ENCODE measurements at places on chromosomes 16 and 17. TPM values are rescaled to one million over a fixed set of nuclear protein-coding genes. Genes with fewer than 3 reads are reported as not detected.

- DNase-seq = no peak
Observed at GRCh38 chr17:51642029-51642428, 381.7 kb downstream of the UTP18 start.

GRCh38 chr17:81135505-81136278 lies 29.6 kb upstream of the PVALEF start:
- no peak for DNase-seq

- no peak for DNase-seq
Observed at GRCh38 chr17:57277923-57278604, 21.7 kb downstream of the MSI2 start.

DNA sequence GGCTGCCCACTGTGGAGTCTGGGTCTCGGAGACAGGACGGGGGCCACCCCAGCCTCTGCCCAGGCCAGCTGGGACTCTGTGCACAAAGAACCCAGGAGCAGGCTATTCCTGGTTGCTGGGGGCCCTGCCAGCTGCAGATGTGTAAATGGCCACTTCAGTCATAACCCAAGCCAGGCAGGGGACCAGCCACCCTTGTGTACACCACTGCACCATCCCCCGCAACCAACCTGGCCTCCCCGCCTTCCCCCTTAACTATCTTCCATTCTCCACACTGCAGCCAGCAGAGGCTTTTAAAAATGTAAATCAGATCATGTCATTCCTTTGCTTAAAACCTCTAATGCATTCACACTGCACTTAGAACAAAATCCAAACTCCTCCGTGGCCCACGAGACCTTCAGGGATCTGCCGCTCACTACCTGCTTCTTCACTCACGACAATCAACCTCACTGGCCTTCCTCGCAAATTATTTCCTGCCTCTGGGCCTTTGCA lies 28.3 kb downstream of the RTN4RL1 start:
- DNase-seq = no peak

DNA sequence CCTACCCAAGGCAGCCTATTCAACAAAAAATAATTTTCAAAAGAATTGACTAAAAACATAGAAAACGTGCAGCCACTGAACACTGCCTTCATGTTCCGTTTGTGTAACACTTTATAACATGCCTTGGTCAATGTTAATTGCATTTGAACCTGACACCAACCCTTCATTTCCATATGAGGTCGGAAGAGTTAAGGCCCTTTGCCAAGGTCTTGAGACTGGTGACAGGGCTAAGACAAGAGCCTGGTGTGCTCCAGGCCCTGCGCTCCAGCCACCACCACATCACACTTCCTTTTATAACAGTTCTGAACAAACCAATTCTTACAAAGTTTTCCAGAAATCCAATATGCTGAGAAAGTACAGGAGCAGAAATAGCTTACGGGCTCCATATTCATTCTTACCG lies 4.2 kb downstream of the BBS2 start:
- DNase-seq = no peak

The TMEM186 gene
- total RNA-seq = 10.4 TPM

The PRAC1 gene
- total RNA-seq = not detected
